IPS DF 6.9 (cell line): ENCODE measurements at places on chromosomes 7 and 10.

- DNase-seq: no peak
Observed at GRCh38 chr7:90777465-90777864, 181.3 kb downstream of the CDK14 start.

GRCh38 chr10:89330537-89331212 lies 2.9 kb downstream of the IFIT3 start:
- no peak for DNase-seq

DNA sequence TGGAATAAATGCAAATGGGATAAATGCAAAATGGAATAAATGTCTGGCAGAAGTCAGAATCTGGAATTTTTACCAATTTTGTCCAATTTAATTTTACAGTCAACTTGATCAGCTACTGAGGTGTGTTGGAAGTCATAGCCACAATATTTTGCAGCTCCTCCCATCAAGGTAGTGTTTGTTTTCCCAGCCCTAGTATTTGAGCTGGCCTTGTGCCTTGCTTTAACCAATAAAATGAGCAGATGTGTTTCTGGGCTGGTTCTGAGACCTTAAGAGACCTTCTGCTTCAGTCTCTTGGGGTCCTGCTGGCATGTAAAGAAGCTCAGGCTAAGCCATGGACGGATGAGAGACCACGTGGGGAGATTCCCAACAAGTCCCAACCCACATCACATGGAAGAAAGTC lies 42.7 kb upstream of the RSBN1L start:
- no peak for DNase-seq

DNA sequence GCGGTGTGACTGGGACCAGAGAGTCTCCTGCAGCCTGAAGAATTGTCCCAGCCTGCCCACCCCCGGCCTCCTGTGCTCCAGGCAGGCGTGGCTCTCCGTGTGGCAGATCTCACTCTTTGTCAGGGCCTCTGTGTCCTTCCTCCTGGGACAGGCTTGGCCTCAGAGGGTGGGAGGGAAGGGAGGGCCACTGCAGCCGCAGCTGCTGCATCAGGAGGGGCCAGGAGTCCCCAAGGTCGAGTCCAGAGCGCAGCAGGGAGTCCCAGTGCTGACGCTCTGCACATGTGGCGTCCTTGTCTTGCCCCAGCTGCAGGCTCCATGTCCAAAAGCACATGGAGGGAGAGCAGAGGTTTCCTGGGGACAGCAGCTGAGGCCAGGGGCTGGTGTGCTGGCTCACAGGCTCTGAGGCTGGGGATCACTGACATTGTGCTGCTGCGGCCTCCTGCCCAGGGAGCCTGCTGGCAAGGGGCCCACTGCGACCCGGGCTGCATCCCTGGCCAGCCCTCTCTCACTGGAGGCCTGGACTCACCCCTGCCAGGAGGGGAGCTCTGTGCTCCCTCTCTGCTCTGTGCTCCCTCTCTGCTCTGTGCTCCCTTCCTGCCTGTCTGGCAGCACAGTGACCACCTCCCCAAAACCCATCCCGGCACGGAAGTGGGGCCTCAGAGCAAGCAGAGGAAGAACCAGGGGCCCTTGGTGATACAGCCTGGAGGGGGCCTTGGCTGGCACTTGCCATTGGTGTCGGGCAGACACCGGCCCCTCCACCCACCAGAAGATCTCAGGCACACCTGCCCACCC lies 114.6 kb upstream of the RET start:
- DNase-seq: no peak

DNA sequence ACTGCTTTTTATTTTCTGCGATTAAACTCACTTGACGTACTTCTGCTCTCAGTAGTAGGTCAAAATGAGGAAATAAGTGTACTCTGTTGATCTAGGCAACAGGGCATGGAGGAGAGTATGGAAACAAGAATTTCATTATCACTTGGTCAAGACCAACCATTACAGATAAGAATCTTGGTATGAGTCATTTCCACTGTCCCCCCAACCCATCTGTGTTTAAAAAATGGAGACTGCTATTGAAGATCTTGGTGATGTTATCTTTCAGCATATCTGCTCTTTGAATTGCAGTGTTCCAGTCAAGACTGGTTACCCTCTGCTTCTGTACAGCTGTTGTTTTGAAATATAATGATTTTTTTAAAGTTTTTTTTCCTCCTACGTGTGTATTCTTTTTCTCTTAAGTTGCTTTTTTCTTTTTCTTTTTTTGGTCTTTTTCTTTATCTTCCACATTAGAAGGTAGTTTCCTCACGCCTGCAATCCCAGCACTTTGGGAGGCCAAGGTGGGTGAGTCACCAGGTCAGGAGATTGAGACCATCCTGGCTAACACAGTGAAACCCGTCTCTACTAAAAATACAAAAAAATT lies 11.7 kb downstream of the STAM start:
- DNase-seq: no peak

GRCh38 chr10:19048489-19048888 lies at the start of gene MALRD1:
Gene MALRD1 (plus strand): TSS chr10:19048801. CDS start chr10:19048939, 138 bp downstream.
- DNase-seq: no peak

GRCh38 chr7:70455925-70456324 lies 676.0 kb upstream of the GALNT17 start:
- DNase-seq: no peak

- DNase-seq: no peak
Observed at GRCh38 chr7:48011323-48011722, 17.6 kb downstream of the SUN3 start.

DNA sequence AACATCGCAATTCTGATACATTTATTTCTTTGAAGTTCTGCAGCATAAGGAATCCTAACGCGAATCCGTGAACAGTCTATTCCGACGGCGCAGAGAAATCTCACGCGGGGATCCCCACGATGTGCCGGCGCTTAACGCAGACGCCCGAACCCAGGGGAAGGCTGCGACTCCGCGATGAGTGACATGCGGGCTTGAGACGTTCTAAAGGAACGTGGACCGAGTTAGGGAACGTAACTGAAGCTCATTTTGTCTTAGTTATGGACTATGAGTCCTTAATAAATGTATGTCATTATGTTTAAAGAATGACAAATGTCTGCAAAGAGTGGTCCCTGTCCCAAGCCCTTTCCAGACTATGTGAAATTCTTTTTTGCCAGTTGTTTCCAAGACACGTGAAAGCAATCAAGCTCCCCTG lies 995 bp upstream of the PARD3 start:
- DNase-seq: no peak

GRCh38 chr10:114042895-114043531 lies 653 bp upstream of the ADRB1 start:
- peak; percentile 27 for DNase-seq

DNA sequence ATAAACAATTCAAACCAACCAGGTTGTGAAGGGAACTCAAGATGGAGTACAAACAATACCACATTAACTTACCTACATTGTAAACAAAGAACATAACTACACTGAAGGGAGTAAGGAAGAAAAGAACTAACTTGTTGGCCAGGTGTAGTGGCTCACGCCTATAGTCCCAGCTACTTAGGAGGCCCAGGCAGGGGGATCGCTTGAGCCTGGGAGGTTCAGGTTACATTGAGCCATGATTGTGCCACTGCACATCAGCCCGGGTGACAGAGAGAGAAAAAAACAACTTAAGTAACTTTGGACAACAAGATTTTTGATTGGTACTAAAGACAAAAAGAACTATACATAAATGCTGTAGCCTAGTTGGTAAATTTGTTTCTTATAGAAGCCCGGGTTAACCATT lies 68.8 kb downstream of the TRIL start:
- DNase-seq: no peak

DNA sequence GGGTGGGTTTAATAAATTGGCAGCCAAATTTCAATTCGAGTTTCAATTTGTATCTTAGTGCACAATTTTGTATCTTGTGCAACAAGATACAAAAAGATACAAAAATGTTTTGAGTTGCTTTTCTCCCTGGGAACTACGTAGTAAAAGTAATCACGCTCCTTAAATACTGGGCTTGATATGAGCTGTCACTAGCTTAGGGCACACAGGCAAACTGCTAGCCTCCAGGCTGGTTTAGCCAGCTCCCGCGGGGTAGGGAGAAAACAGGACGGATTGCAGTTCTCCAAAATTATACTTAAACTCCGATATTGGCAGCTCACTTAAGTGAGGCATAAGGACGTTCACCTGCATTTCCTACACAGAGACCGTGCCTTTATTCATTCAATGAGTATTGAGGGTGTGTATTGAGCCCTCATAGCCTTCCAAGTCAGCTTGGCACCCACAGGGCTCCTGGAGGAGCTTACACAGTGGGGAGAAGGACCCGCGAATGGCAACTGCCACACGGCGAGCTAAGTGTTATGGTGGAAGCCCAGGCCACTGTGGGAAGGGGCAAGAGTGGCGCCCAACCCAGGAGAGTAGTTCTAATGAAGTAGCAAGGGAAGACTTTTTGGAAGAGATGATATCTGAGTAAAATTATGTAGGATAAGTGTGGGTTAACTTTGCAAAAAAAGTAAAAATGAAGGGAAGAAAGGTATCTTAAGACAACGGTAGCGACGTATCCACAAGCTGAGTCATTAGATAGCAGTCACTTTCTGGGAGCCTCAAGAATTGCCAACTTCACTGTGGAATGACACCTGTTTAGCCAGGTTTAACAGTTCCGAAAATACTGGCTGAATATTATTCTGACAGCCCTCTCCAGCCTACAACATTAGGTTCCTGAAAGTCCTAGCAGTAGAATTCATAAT lies 1.6 kb upstream of the EPC1 start:
- no peak for DNase-seq

DNA sequence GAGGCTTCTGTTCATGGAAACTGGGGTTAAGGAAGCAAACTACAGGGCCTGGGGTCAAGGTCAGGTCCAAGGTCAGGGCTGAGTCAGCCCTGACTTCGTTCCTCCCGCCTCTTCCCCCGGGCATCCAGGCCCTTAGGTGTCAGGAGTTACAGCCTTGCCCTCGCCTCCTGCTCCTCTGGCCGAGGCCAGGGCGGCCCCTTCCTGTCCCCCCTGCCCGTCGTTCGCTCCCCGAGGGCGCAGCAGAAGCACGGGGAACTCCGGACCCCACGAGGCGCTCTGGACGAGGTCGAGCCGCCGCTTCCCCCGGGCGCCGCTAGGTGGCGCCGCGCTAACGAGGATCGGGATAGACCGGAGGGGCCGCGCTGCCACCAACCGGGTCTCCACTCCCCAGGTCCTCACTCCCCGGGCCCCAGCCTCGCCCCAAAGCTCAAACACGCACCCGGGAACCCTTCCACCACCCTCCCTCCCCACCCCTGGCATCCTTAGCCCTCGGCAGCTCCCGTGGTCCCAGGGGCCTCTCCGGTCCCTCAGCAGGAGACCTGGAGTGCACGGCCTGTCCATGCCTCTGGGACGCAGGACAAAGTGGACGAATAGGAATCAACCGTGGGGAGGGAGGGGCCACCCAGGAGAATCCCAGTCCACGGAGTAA lies 59.2 kb upstream of the MYL10 start:
- no peak for DNase-seq

DNA sequence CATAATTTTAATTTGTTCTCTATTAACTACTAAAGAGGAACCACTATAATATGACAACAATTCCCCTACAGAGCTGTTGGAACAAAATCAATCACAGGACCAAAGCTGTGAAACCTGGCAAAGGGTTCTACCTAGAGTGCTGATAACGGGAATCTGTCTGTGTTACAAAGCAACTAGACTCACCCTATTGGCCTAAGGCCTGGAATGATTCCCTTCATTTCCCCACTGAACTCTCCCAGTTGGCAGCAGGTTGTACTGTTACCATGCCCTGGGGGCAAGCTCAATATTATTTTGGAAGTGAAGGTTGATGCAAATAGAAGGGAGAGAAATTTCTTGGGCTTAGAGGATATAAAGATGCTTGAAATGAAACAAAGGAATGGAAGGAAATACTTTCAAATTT lies 81.8 kb downstream of the SEMA3A start:
- DNase-seq: no peak

GRCh38 chr10:119339109-119339508 lies 131.7 kb downstream of the GRK5 start:
- DNase-seq: no peak

DNA sequence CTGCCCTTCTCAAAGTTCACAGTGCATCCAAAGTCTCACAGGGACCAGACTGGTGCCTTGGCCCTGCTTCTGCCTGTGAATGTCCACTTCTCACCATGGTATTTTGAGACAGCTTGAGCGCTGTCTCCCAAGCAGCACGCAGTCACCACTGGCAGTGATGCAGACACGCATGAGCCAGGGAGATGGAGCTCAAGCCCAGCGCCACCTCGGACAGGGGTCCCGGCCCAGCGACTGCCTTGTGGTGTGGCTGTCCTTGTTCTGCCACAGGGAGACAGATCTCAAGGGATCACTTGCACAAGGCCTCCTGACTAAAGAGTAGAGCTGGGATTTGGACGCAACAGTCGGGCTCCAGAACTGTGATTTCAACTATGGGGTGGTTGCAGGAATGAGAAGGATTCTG lies 92.6 kb upstream of the MBL2 start:
- DNase-seq: no peak

DNA sequence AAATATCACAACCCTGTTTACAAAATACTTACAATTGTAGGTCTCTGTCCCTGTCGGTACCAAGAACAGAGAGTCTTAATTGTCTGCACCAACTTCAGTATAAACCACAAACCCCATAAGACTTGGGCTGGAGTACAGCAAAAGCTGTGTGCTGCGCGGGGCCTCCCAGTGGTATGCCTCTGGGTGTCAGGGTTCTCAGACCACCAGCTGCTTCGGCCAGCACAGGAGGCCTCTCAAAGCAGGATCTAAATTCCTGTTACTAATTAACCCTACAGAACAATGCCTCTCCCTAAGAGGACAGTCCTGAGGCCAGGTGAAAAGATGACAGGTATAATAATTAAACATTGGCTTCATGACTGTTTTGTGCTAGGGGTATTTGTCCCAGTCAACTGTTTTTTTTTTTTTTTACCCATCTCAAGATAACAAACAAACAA lies 957 bp upstream of the SVIL start:
- DNase-seq: no peak

- DNase-seq: no peak
Observed at GRCh38 chr7:134940729-134941128, 45.6 kb upstream of the AGBL3 start.

- no peak for DNase-seq
Observed at GRCh38 chr10:36188461-36188860, 546.4 kb upstream of the FZD8 start.

DNA sequence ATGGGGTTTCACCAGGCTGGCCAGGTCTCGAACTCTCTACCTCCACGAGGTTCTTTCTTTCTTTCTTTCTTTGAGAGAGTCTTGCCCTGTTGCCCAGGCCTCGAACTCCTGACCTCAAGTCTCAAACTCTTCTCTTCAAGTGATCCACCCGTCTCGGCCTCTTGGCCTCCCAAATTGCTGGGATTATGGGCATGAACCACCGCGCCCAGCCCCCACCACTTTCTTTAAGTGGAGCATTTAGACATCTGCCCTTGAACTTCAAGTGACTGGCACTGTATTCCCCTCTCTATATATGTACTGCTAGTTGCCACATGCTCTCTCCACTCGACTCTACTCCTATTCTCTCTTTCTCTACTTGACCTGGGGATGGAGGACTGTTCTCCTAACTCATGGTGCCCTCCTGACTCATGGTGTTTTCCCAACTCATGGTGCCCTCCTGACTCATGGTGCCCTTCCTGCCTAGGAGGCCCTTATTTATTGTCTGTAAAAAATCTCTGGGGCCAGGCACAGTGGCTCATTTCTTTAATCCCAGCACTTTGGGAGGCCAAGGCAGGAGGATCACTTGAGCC lies 19.3 kb upstream of the ACHE start:
- no peak for DNase-seq

- no peak for DNase-seq
Observed at GRCh38 chr7:18313965-18314364, 181.6 kb upstream of the HDAC9 start.

GRCh38 chr7:1572111-1572822 lies 2.4 kb upstream of the PSMG3 start:
- no peak for DNase-seq
